Stimulated activated CD8-positive, alpha-beta memory T cell treated with anti-CD3 and anti-CD28 coated beads, Interleukin-2, amount 100 ng/mL, for 1 hour (primary cell): ENCODE measurements at places on chromosomes 6 and 20.

DNA sequence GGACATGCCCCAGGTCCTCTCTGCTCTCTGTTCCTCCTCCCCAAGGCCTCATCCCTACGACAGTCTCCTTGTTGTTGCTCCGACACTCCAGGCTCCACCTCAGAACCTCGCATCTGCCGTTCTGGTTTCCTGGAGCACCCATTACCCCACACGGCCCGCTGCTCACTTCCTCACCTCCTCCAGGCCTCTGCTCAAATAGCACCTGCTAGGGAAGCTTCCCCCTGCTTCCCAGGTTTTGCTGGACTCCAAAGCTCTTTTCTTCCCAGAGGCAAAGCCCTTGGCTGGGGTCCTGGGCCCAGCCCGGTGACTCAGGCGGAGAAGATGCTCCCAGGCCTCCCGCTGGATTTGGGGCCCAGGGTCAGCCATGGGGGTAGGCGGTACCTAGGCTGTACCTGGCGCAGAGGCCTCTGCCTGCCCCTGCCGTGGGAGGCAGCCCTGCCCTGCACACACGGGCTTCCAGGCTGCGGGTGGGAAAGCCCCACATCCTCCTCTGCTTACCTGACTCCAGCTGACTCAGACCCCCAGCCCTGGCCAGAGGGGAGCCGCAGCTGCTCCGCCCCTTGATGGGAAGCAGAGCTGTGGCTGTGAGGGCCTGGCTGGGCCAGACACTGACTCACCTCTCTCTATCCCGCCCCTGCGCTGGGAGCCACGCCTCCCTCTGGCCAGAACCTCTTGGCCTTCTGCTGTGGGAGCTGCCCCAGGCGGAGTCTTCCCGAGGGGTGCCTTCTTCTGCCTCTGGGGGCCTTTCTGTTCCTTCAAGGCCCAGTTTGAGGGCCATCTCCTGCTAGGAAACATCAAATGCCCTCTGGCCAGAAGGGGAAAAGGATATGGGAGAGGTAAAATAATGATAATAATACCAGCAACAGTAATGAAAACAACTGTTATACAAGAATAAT is 130.5 kb downstream of the CEBPB start:
- DNase-seq = no peak

DNA sequence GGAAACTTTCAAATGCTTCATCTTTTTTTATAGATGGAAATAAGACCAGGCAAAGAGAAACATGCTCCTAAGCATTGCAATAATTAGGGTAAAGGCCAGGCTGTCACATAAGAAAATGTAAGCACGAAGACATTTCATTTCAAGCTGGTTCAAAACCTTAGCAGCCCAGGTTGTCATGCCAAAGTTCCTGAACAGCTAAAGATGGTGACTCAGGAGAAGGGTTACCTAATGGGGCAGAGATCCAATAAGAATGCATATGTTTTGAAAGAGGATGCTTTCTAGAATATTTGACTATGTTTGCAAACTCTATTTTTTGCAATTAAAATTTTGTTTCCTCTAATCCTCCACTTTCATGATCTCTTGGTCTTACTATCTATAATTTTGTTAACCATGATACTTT is 65.6 kb upstream of the PHACTR2 start:
- DNase-seq = no peak

GRCh38 chr20:22866812-22867341 is 168.2 kb upstream of the SSTR4 start:
- DNase-seq = no peak

GRCh38 chr6:7189101-7189758 is 81.5 kb downstream of the RREB1 start:
- no peak for DNase-seq

DNA sequence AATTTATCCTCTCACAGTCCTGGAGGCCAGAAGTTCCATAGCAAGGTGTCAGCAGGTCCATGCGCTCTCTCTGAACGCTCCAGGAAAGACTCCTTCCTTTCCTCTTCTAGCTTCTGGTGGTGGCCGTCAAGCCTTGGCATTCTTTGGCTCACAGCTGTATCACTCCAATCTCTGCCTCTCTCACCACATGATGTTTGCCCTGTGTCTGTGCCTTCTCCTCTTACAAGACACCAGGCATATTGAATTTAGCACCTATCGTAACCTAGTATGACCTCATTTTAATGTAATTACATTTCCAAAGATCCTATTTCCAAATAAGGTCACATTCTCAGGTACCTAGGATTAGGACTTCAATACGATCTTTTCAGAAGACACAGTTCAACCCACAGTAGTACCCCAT is 428.5 kb downstream of the CD83 start:
- no peak for DNase-seq

DNA sequence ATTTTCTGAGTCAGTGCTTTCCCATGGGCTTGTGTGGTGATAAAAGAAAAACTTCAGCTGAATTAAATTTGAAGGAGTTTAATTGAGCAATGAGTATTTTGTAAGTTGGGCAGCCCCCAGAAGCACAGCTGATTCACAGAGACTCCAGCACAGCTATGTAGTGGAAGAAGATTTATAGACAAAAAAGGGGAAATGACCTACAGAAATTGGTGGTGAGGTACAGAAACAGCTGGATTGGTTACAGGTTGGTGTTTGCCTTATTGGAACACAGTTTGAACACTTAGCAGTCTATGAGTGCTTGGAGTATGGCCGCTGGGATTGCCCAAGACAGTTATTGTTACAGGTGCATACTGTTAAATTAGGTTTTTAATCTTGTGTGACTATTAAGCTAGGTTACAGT is 96.9 kb upstream of the PTPRK start:
- no peak for DNase-seq

GRCh38 chr6:42028234-42029061 is 21.9 kb upstream of the TAF8 start:
- no peak for DNase-seq

DNA sequence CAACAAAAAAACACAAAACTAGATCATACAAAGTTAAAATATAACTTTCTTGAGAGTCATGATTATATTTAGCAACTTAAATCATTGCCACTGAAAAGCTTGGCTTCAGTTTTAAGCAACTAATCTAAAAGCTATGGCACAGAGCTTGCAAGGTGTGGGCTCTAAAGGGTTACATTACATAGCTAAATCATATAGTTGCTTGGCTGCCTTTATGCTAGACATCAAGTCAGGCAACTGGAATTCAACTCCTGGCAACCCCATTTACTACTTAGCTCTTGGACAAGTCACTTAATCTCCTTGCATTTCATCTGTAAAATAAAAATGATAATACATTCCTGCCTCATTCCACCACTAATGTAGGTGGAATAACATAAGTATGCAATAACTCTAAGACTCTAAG is 40.9 kb upstream of the GCM1 start:
- no peak for DNase-seq

GRCh38 chr6:53635322-53635721 is 30.2 kb downstream of the KLHL31 start:
- no peak for DNase-seq

DNA sequence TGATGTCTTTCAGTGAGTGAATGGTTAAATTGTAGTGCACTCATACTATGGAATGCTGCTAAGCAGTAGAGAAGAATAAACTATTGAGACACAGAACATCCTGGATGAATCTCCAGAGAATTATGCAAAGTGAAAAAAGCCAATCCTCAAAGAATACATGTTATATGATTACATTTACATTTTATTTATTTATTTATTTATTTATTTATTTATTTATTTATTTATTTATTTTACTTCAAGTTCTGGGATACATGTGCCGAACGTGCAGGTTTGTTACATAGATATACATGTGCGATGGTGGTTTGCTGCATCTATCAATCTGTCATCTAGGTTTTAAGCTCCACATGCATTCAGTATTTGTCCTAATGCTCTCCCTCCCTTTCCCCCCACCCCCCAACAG is 175.8 kb upstream of the VGLL2 start:
- no peak for DNase-seq

- DNase-seq = no peak
Observed at GRCh38 chr6:69061066-69061465, 426.0 kb downstream of the ADGRB3 start.

DNA sequence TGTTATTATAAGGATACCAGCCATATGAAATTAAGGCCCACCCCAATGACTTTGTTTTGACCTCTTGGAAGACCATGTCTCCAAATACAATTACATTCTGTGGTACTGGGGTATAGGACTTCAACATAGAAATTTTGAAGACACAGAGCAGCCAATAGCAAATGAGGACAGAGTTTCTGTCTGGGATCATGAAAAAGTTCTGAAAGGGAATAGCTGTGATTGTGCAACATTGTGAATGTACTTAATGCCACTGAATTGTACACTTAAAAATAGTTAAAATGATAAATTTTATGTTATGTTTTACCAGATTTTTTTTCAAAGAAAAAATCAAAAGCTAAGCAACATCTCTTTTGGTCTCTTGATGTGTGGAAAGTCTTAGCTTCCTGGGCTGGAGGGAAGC is 27.0 kb upstream of the AGPAT4 start:
- no peak for DNase-seq

DNA sequence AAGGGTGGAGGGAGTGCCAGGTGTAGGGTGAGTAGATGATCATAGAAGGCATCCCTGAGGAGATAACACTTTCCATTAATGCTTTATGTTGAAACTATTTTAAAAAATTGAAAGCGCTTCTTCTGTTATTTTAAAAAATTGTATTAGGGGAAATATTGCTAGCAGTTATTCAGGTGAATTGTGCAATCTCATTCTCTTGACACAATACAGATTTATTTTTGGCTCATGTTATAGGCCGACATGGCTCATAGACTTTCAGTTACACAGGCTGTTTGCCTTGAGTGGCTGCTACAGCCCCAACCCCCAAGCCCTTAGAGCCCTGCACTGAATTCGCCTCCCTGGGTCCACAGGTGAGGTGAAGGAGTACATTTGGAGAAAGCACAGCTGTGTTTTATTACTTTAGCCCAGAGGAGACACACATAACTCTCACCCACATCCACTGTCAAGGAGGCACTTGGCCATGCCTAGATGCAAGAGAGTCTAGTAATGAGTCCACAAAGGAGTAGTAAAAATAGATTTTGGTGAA is 228.2 kb downstream of the RFPL4B start:
- DNase-seq = no peak

DNA sequence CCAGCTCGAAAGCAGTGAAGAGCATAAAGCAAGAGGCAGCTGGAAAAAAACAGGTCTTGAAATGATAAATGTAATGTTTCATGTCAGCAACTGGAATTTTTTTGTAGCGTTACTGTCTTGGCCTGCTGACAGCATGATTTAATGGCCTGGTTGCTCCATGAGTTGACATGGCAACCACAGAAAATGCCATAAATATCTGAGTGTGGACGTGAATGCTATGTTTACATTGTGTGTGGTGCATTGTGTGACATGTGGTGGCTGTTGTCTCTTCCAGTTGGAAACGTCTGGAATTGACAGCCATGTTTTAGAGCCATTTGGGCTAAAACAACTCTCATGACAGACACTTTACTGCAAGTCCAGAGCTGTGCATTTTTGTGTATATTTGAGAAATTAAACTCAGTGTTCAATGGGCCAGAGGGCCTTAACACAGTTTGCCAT is 170.0 kb downstream of the FOXA2 start:
- DNase-seq = no peak

DNA sequence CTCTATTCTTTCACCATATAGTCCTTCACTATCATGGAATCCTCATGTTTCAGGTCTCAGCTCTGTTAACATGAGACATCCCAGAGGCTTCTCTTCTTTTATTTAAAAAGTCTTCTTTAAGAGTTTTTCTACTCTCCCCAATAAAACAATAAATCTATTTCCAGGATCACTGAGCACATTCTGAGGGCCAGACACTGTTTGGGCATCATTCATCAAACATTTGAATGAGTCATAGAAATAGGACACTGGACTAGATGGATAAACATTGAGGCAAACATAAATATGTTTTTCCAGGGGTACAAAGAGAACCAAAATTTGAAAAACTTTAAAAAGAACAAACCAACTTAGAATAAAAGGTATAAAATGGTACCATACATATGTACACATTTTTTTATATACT is 554.4 kb downstream of the KIF16B start:
- no peak for DNase-seq

- DNase-seq = no peak
Observed at GRCh38 chr6:127342296-127342945, 988 bp downstream of the ECHDC1 start.

DNA sequence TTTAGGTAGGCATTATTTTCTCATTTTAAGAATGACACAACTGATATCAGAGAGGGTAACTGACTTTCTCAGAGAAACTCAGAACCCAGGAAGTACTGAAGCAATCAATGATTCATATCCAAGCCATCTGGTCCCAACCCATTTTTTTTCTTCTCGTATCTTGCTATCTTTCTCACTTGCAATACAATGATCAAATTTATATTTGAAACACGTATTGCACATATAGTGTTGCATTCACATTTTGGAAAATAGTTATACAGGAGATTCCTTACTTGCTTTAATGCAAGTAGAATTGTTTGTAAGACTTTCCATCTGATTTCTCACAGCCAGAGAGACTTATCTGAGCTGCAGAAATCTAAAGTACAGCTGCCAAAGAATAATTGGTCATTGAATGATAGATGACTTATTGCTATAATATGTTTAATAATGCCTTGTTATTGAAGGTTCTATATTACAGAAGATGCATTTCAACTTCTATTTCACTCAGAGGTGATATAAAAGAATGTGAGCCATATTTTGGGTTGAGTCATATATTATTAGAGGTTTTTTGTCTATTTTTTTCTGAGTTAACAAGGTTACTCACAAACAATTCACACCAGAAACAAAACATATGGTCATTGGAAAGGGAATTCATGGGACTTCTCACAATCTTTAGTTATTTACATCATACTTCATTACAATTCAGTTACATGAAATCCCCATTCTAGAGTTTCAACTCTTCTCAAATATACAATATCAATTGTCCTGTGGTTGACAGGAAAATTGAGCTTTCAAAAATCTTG is 337.5 kb upstream of the CITED2 start:
- no peak for DNase-seq

DNA sequence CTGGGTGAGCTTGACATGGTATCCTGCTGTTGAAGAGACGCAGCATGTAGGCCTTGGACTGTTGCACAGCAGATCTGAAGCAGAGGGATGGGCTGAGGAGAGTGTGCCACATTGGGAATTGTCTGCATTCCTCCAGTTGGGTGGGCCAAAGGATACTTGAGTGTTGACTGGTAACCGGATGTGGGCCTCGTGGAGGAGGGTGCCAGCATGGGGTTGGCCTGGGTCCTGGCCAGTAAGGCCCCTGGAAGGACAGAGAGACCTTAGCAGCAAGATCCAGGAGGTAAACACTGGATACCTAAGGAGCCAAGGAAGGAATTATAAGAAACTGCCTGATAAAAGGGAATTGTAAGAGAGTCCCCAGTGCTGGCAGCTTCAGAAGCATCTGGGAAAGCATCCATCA is 76.9 kb downstream of the FIG4 start:
- no peak for DNase-seq

DNA sequence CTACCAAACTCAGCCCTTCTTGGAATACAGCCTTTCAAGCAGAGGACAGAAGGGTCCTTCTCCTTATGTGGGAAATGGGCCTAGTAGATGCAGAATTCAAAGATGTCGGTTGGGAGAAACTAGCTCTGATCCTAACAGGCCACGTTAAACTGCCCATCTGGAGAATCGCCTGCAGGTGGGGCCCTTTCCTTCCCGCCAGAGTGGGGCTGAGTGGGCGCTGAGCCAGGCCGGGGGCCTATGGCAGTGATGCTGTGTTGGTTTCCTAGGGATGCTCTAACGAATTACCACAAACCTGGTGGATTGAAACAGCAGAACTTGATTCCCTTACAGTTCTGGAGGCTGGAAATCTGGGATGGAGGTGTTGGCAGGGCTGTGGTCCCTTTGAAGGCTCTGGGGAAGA is 9.1 kb downstream of the MAPK13 start:
- DNase-seq = no peak

- no peak for DNase-seq
Observed at GRCh38 chr20:50957276-50957675, 1.1 kb downstream of the DPM1 start.
